ENCODE measurements at places on chromosomes 7 and 10.

DNA sequence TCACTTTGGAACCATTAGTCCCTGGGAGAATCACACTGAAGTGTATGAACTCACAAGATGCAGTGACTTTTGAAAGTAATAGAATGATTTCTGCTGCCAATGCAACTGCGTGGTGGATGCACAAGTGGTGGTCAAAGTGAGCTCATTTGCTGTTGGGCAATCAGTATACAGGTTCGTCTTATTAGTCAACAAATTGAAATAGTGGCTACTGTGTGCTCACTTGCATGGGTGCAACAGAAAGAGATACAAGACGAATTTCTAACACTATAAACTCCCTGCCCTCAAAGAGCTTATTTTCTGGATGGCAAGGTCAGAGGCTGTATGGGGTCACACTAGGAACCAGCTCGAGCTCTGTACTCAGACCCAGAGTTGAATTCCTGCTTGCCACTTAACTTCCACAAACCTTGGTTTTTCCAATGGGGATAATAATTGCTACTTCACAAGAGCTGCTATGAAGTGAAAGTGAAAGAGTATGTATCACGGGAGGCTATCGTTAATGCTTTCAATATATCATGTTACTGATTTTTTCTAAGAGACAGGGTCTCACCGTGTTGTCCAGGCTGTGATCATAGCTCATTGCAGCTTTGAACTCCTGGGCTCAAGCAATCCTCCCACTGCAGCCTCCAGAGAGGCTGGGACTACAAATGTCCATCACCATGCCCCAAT lies 8.3 kb upstream of the BCL7B start:
- no peak for DNase-seq

DNA sequence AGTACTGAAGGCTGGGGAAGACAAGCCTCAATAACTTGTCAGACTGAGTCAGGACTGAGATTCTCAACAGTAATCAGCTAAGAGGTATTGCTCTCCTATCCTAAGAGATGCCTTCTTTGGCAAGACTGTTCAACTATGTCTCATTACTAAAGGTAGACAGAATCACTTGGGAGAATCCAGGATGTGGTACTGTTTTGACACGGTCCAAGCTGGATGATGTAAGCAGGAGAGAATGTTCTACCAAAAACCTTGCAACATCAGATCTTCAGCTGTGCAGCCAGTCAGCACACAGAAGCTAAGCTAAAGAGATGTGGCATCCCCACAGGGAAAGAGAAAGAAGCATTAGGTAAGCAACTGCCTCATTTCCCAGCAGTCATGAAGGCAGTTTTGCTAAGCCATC lies 391.4 kb downstream of the NRG3 start:
- DNase-seq, result no peak

GRCh38 chr7:69748530-69748929 lies 150.3 kb downstream of the AUTS2 start:
- DNase-seq, result no peak

- DNase-seq, result no peak
Measured at GRCh38 chr7:131557652-131558385, 1.4 kb upstream of the PODXL start.

DNA sequence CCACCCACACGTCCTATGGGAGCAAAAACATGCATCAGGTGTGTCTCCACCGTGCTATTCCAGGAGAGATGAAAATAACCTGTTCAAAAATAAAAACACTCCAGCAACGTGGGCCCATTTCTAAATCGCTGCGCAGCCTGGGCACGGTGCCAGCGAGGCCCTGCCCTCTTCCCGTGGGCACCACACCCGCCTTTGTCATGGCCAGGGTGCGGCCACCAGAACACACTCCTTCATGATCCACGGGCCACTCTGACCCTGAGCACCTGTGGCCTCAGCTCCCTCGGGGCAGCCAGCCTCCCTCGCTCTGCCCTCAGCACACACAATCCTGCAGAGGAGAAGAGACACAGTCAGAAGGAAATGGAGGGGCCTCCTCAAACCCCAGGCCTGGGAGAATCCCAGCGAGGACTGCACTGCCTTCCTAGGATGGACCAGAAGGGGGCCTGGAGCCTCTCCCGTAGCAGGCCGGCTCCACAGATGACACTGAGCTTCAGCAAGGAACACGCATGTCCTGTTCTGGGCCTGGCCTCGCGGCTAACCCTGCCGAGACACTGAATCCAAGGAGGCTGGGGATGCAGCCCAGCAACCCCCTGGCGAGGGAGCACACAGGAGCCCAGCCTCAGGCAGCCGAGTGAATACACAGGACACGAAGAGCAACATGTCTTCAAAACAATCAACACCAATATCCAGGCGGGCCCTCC lies 169.0 kb downstream of the MAD1L1 start:
- no peak for DNase-seq
